ENCODE measurements at places on chromosomes 16 and 17.

DNA sequence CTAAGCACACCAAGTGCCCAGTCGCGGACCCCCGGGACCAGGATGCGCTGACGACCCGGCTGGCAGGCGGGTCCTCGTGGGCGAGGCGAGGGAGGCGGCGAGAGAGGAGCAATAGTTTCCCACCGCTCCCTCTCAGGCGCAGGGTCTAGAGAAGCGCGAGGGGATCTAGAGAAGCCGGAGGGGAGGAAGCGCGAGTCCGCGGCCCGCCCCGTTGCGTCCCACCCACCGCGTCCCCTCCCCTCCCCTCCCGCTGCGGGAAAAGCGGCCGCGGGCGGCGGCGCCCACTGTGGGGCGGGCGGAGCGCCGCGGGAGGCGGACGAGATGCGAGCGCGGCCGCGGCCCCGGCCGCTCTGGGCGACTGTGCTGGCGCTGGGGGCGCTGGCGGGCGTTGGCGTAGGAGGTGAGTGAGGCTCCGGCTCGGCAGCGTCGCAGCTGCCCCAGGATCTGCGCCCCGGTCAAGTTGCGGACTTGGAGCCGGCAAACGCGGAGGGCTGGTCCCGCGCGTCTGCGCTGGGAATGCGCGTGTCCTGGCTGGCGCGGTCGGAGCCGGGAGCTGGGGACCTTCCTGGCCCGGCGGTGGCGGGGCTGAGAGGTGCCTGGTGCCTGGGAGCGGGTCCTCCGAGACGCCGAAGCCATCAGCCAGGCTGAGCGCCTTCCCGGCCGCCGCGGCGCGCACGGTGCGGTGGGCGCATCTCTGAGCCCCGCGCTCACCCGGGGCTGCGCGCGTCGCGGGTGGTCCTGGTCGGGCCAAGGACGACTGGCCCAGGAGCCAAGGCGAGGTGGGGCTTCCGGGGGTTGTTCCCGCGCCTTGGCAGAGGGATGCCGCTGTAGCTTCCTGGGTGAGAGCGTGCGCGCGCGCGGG is at the start of gene ITGB3:
Gene ITGB3, plus strand, starts transcription at position 287 of the 862 bp plus-strand sequence. Its CDS starts 35 bp downstream, at position 322.
- peak; percentile 55 for DNase-seq

- peak; percentile 83 for DNase-seq
Measured at GRCh38 chr16:30075503-30076275, at the start of gene PPP4C. PPP4C (plus strand) TSS chr16:30075994; CDS start chr16:30076378, 384 bp downstream.

- DNase-seq: no peak
Measured at GRCh38 chr17:77848257-77848656, 110.2 kb upstream of the TNRC6C start.

GRCh38 chr17:10761281-10761680 is 31.5 kb upstream of the TMEM220 start:
- no peak for DNase-seq

- DNase-seq: no peak
Measured at GRCh38 chr17:43723697-43724359, 34.8 kb downstream of the SOST start.

DNA sequence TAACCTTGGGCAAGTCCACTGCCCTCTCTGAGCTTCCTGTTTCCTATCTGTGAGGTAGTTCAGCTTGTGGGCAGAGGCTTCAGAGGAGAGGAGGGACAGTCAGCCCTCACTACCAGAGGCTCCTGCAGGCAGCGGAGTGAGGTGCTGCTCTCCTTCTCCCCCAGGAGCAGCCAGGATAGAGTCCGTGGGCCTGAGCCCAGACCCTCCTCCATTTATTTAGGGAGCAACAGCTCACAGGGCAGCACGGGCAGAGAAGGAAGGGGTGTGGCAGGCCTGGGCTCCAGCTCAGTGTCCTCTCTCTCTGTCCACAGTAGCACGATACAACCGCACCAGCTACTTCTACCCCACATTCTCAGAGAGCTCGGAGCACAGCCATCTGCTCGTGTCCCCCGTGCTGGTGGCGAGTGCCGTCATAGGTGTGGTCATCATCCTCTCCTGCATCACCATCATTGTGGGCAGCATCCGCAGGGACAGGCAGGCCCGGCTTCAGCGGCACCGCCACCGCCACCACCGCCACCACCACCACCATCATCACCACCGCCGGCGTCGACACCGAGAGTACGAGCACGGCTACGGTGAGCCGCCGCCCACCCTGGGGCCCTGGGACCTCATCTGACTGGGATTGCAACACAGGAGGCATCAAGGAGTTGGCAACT is 42.3 kb downstream of the BEAN1 start:
- DNase-seq: no peak

All from activated CD4-positive, alpha-beta T cell treated with anti-CD3 and anti-CD28 coated beads, Interleukin-2, amount 50 U/mL, for 4 hours (primary cell).